ENCODE measurements at places on chromosomes 11 and 22.

DNA sequence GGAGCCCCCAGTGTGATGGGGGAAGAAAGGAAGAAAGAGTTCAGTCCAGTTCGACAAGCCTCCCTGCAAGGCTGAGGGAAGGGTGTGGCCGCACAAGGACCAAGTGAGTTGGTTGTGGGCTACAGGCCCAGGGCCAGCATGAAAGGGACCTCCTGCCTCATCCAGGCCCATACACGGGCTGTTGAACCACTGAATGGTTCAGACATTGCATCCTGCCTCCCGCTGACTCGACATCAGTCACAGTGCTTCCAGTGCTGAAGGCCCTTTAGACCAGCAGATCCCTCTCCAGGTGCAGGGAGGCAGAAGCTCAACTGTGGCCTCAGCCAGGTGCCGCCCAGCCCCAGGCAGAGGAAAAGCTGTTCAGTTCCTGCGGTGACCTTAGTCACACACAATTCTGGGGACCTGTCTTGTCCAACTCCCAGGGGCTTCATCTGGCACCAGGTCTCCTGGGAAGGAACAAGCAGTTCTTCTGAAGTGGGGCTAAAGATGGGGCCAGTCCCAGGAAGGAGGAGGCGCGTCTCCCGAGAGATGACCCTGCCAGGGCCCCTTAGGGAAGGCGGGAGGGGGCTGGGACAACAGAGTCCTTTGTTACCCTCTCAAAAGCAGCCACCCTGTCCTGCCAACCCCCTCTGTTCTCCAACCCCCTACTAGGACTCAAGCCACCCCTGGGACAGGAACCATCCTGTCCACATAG lies 6.6 kb downstream of the ARRB1 start:
- DNase-seq = no peak

GRCh38 chr11:30454111-30454510 lies 131.2 kb downstream of the ARL14EP start:
- DNase-seq = no peak

DNA sequence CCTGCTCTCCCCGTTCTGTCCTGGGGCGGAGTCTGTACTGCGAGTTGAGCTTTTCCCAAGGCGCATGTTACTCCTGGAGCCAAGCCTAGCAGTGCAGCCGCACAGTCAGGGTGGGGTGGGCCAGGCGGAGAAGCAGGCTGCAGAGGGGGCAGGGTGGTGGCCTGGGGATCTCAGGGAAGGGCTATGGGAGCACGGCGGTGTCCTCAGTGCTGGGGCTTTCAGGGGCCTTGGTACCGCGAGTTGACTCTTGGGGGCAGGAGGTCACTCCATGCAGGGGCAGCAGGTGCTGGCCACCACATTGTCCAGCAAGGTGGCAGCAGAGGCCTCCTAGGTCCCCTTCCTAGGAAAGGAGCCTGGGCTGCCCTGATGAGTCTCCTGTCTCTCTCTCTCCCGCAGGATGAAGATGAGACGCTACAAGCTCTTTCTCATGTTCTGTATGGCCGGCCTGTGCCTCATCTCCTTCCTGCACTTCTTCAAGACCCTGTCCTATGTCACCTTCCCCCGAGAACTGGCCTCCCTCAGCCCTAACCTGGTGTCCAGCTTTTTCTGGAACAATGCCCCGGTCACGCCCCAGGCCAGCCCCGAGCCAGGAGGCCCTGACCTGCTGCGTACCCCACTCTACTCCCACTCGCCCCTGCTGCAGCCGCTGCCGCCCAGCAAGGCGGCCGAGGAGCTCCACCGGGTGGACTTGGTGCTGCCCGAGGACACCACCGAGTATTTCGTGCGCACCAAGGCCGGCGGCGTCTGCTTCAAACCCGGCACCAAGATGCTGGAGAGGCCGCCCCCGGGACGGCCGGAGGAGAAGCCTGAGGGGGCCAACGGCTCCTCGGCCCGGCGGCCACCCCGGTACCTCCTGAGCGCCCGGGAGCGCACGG lies 14.9 kb upstream of the MIEF1 start:
- no peak for DNase-seq

GRCh38 chr11:110362971-110363509 lies 66.6 kb upstream of the RDX start:
- DNase-seq = no peak

DNA sequence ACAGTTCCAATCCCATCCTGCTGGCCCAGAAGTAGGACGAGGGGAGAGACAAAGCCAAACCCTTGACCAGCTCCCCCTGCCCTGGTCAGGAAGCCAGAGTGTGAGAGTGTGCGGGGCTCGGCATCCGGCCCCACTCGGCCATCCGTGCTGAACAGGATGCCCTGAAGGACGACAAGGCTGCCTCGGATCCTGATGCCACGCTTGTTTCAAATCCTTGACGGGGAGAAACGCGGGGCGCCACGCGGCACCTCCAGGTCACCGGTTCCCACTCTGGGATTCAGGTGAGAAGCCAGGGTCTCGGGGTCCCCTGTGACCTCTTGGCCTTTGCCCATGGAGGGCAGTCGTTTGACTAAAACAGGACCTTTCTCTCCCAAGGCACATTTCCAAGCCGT lies 167.8 kb downstream of the BRD1 start:
- DNase-seq = no peak

- DNase-seq = no peak
Observed at GRCh38 chr11:44361813-44362212, 51.9 kb upstream of the ALX4 start.

DNA sequence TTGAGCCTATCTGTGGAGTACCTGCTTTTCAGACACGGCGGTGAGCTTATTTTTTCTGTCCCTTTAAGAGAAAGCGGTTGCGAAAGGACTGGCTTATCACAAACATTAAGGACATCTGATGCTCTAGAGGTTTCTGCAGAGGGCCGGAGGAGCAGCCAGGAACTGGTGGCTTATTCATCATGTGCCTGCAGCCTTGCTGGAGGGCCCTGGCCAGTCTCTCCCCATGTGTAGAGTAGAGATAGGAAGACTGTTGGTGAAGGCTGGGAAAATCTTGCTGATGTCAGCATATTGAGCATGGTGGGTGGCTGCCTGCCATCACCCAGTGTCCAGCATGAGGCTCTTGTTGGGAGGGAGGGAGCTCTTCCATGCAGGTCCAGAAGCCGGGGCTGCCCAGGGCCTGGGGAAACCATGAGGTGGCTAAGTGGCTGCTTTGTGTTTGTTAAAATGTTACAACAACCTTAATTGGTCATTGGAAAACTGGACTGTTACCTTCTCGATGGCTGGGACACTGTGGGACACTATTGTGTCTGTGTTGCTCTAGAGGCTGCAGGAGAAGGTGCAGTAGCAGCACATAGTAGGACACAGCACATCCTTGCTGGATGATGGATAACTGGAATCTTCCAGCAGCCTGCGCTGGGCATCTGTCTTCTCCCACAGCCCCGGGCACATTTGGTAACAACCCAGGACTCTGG lies 54.3 kb downstream of the TSPAN18 start:
- no peak for DNase-seq

DNA sequence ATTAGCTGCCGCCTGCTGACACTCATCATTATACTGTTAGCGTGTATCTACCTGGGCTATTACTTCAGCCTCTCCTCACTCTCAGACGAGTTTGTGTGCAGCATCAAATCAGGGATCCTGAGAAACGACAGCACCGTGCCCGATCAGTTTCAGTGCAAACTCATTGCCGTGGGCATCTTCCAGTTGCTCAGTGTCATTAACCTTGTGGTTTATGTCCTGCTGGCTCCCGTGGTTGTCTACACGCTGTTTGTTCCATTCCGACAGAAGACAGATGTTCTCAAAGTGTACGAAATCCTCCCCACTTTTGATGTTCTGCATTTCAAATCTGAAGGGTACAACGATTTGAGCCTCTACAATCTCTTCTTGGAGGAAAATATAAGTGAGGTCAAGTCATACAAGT lies 51.1 kb downstream of the PANX1 start:
- DNase-seq = no peak

DNA sequence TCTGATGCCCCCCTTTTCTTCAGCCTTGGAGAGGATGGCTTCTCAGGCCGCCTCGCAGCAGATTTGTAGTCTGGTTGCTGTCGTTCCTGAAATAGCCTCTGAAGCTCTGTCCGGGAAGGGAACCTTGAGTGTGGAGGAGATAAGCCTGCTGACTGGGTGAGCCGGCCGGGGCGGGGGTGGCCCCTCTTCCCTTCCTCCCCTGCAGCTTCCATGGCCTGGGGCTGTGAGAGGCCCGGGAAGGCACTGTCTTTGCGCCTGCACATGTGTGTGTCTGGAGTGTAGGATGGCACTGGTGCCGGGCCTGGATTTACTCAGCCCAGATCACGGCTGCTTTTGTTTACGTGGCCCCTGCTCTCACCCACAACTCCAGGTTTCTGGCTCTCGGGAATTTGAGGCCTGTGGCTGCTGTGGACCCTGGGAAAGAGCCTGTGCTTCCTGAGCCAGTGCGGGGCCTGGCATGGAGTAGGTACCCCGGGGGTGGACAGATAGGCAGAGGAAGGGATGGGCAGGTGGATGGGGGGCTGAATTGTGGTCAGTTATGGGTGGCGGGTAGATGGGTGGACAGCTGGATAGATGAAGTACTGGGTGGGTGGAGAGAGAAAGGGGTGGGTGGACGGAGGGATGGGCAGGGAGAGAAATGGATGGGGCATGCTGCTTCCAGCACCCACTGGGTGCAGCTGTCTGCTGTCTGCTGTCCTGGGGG lies 16.6 kb downstream of the KCNQ1 start:
- no peak for DNase-seq

GRCh38 chr11:75350743-75351540 lies 519 bp downstream of the ARRB1 start:
- no peak for DNase-seq

DNA sequence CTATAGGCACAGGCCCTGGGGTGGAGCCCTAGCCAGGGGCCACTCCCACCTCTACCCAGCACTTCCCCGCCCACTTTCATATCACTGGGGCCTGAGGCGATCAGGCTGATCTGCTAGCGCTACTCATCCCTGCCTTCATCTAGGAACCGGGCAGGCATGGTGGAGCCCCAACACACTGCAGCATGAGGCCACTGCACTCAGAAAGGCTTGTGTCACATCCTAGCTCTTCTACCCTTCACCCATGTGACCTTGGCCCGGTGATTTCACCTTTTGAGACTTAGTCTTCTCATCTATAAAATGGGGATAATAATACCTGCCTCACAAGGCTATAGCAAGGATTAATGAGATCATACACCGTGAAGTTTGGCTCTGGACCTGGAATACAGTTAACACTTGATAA lies 18.1 kb upstream of the GDPD5 start:
- no peak for DNase-seq

GRCh38 chr11:74780248-74781005 lies 31.8 kb downstream of the RNF169 start:
- no peak for DNase-seq

GRCh38 chr22:23753385-23753784 lies 840 bp downstream of the VPREB3 start:
- DNase-seq = no peak

GRCh38 chr22:38564669-38565068 lies 5.3 kb downstream of the DMC1 start:
- DNase-seq = no peak

DNA sequence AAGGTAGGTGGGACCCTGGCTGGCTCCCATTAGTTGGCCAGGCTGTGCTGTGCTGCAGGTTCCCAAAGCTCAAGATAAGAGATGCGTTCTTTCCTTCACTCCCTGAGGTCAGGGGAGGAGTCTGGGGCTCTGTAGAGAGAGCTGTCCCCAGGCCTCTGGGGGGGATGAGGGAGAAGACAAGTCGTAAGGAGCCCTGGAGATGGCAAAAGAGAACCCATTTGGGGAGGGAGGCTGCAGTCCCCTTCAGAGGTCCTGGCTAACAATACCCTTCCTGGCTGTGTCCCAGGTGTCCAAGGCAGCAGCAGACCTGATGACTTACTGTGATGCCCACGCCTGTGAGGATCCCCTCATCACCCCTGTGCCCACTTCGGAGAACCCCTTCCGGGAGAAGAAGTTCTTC lies 916 bp downstream of the GNG3 start:
- no peak for DNase-seq

DNA sequence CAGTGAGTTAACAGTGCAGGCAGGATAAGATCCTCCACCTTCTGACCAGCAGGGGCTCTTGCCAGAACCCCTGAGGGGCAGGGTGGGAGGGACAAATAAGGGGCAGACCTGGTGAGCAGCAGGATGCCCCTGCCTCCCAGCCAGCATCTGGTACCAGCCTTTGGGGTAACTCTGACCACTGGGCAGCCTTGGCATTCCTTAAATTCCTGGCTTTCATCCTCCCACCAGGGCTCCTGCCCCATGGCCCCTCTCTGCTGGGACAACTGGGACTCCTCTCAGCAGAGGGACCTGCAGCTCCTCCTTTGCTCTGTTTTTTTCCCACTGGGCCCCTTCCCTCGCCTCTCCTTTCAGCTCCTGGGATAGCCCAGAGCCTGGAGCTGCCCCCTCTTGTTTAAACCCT lies 98.0 kb upstream of the CD82 start:
- DNase-seq = no peak

DNA sequence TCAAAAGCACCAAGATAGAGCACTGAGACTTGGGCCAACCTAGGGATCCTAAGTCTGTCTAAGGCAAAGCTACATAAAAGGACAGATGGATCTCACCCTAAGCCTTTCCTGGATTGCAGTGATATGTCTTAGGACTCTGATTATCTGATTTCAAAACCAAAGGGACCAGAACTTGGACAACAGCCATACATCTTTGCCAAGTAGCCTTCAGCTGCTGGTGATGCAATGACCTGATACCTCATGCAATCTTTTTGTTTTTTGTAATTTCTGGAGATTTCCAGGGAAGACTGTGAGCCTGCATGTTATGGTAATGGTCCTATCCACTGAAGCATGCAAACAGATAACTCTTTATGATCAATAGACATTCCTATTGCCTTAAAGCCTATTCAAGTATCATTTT lies 230.4 kb upstream of the MTNR1B start:
- no peak for DNase-seq

- no peak for DNase-seq
Observed at GRCh38 chr22:44586999-44587736, 89.1 kb upstream of the RTL6 start.

- DNase-seq = no peak
Observed at GRCh38 chr11:2671748-2672147, 28.0 kb downstream of the KCNQ1OT1 start.

- DNase-seq = no peak
Observed at GRCh38 chr22:32557925-32558324, 83.3 kb downstream of the FBXO7 start.

- DNase-seq = no peak
Observed at GRCh38 chr11:28228196-28228895, 120.2 kb downstream of the METTL15 start.

- no peak for DNase-seq
Observed at GRCh38 chr11:72433455-72434036, 785 bp downstream of the CLPB start.

- DNase-seq = no peak
Observed at GRCh38 chr11:45920531-45921477, 1.7 kb upstream of the LARGE2 start.

DNA sequence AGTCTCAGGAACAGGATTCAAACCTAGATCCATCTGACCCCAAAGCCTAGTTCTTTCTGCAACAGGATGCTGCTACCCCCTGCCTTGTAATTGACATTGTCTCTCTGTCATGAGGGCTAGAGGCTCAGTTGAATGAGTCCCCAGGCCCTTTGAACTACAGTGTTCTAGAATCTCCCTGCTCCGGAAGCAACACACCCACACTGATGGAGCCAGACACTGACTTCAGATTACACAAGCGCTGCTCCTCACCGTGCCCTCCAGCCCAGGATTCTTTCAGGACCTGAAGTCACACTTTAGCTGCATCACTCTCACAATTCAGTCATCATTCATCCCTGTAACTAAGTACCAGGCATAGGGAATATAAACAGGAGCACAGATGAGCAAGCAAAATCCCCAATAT lies 69.6 kb downstream of the RAB30 start:
- no peak for DNase-seq

- no peak for DNase-seq
Observed at GRCh38 chr22:38315823-38316363, 1.3 kb downstream of the CSNK1E start.

GRCh38 chr11:30333405-30333804 lies 10.5 kb downstream of the ARL14EP start:
- DNase-seq = no peak

All from stimulated activated CD8-positive, alpha-beta memory T cell treated with anti-CD3 and anti-CD28 coated beads, Interleukin-2, amount 100 ng/mL, for 1 hour (primary cell).